GM23248 (cell line): ENCODE measurements at places on chromosomes 7 and 10.

GRCh38 chr7:121449329-121449728 is 53.2 kb upstream of the FAM3C start:
- no peak for DNase-seq

- peak; percentile 26 for DNase-seq
These were observed 39.0 kb upstream of the PCBD1 start for GRCh38 chr10:70927189-70927943.

GRCh38 chr7:1413936-1414639 is 45.2 kb downstream of the MICALL2 start:
- no peak for DNase-seq

DNA sequence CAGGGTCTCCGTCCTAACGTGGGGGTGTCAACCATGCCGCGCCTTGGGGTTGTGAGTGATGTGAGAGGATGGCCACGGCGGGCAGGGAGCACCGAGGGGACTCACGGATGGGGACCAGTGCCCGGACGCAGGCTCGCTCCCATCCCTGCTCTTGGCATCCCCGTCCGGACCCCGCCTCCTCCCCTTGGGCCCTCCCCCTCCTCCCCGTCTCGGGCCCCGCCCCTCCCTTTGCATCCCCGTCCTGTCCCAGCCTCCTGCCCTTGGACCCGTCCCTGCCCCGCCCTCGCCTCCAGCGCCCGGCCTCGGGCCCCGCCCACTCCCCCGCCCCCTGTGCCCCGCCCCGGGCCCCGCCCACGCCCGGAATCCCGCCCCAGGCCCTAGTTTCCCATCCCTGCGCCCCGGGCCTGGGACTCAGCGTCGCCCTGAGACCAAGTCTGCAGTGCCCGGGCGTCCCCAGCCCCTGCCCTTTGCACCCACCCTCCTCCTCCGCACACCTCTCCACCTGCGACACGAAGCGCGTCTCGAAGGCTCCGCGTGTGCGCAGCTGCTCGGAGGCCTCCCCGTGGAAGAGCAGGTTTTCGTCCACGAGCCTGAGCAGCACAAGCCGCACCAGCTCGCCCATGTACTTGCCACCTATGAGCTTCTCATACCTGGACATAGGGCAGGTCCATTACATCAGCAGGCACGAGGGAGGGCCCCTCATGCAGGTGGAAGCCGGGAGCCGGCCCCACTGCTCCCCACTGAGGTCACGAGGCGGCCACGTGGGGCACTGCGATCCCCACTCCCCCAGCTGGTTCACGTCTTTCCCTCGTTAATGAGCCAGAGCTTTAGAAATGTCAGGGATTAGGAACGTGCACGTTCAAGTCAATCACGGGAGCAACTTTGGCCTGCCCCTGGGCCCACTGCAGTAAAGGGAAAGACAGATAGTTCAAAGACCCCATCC is 5.1 kb upstream of the MYL7 start:
- peak; percentile 71 for DNase-seq

GRCh38 chr7:143315776-143316175 is at the start of gene CLCN1:
TSS of gene CLCN1 (plus strand) at chr7:143316111. CDS start at chr7:143316213, 102 bp downstream.
- no peak for DNase-seq

GRCh38 chr7:141700848-141701371 is 1.1 kb downstream of the DENND11 start:
- DNase-seq = peak; percentile 59

DNA sequence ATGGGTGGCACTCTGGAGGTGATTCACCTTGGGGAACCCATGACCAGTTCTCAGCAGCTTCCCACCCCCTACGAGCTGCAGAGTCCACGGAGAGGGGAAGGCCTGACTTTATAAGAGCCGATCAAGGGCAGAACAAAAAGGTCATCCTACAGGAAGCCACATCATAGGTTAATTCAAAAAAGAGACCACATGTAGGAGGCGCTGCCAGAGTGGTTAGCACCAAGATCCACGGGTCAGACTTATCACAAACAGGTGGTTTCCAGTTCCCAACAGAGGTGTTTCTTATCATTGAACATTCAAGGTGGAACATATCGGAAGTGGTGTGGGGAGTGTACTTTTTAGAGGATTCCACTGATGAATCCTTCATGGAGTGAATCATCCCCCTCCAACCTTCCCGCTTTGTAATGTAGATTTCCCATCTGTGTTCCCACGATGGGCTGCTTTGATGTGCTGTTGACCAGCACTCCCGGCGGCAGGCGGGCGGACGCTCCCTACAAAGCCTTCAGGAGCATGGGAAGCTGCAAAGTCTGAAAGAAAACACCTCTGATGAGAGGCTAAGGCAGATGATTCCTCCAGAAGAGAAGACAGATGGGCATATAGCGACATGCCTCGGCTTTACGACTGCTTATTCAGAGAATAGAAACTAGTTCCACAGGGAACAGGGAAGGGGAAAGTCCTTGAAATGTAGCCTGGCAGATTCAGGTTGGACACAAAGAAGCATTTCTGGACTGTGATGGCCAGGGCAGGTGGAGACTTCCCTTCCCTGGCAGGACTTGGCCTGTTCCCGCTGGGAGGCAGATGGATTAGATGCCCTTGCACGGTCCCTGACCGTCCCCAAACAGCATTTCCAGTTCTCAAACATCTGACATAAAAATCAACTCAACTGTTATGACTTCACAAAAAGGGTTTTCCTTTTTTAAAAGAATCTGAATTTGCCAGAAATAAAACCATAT is 66.5 kb downstream of the AFAP1L2 start:
- DNase-seq = no peak

DNA sequence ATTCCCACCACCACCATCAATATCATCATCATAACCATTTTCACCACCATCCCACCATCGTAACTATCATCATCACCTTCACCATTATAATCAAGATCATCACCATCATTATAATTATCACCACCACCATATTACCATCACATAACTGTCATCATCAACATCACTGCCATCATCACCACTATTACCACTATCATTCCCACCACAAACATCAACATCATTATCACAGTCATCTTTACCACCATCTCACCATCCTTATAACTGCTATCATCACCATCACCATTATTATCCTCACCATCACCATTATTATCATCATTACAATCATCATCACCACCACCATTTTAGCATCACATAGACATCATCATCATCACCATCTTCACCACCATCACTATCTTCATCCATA is 167.1 kb upstream of the ZMIZ1 start:
- no peak for DNase-seq

- DNase-seq = no peak
These were observed 499.7 kb downstream of the CALN1 start for GRCh38 chr7:71912476-71912875.

- DNase-seq = peak; percentile 44
These were observed 13.4 kb downstream of the HNRNPF start for GRCh38 chr10:43395571-43396060.

- DNase-seq = no peak
These were observed 111.7 kb downstream of the PARP12 start for GRCh38 chr7:139950881-139951525.

DNA sequence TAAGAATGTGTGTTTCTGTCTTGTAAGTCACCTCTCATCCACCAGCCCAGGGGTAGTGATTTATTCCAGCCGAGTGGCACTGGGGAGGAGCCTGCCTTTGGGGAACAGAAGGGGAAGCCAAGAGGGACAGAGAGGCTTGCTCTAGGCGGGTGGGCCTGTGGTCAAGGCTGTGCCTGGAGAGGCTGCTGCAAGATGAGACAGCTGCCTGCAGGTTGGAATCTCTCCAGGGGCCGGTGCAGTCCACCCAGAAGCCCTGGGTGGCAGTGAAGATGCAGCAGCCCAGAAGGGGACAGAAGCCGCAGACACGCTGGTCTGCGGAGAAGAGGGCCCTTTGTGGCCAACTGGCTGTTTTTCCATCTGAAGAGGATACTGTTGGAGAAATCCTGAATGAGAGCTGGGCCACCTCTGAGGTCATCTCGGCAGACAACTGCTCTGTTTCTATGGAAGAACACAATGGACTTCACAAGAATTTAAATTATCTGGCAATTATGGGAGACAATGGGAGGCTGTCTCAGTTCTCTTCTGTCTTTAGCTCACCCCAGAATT is 175.7 kb downstream of the GFRA1 start:
- no peak for DNase-seq

GRCh38 chr7:133827707-133828623 is 299.2 kb upstream of the LRGUK start:
- DNase-seq = no peak
